ENCODE measurements at places on chromosomes 3 and 15.

DNA sequence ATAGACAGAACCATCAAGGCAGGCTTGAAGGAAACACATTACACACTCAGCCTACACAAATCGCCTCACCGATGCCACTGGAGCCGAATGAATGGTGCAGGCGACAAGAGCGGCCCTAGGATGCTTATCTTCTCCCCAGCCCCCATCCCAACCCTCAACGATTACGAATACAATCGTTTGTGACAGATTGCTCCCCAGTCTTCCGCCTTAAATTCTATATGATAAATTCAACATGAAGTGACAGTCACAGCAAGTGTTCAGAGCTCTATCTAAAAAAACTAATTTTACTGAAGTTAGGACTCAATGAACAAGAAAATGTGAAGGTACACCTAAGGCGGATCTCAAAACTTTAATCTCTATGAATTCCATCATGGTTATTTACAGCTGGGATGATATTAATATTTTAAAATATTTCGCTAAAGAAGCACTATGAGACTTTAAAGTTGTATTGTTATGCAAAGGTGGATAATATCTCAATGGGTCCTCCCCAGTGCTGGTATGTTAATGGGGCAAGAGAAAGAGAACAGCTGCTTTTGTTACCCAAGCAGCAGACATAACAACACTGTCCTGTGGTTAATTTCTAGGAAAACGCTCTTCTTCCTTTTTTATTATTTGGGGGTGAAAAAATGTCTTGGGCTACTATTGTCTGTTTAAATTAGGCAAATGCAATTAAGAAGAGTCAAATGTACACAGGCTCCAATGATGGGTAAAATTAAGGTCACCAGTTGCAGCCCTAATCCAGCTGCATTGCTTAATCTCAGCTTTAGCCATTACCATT lies 147.6 kb upstream of the NR2F2 start:
- DNase-seq = no peak

DNA sequence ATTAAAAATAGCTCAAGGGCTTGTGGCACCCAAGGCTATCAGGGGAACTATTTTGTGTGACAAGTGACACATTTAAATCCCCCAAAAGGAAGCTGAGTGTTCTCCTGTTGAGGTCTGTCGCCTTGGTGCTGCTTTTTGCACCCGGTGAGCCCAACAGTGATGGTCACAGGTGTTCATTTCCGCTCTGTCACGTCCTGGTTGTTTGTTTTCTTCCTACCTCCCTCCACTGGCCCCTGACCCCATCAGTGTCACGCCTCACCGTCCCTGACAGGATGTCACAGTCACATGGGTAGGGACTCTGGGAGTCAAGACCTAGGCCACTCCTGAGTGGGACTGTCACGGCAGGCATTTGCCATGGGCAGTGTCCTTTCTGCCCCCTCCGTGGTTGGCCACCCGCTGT lies 11.2 kb downstream of the SLCO3A1 start:
- peak; percentile 66 for DNase-seq

DNA sequence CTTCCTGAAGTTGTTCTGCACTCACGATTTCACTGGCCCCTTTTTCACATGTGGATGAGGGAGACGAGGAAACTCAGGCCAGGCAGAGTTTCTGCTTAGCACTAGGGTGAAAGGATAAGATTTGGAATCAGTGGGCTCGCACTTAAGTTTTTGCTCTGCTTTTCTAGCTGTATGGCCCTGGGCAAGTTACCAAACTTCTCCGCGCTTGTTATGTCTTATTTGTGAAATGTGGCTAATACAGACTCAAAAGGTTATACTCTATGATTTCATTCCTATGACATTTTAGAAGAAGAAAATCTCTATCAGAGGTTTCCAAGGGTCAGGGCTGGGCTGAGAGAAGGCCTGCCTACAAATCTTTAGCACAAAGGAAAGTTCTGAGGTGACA lies 191.9 kb upstream of the LRIG1 start:
- DNase-seq = no peak

DNA sequence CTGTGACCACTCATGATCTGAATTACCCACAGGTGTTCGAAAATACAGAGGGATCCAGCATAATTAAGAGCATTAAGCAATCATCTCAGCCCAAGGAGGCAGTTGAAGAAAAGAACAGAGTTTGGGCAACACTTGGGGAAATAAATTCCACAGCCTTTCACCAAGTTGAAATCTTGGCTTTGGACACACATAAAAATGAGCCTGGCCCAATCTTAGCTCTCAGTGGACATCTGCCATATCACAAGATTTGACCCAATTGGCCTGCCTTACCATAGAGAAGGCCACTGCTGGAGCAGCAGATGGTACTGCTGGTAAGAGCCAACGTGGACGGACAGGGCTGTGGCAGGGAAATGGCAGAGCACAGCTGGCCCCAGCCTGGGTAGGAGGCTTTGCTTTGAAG lies 13.0 kb downstream of the FOXP1 start:
- no peak for DNase-seq

- peak; percentile 43 for DNase-seq
These were observed 32.2 kb downstream of the SSR3 start for GRCh38 chr3:156522673-156523072.

- no peak for DNase-seq
These were observed 158.7 kb upstream of the NANOGP8 start for GRCh38 chr15:35243758-35244157.

- DNase-seq = no peak
These were observed 11.0 kb upstream of the PLXNA1 start for GRCh38 chr3:126971891-126972351.

GRCh38 chr15:63509955-63510940 lies 5.9 kb downstream of the USP3 start:
- no peak for DNase-seq

DNA sequence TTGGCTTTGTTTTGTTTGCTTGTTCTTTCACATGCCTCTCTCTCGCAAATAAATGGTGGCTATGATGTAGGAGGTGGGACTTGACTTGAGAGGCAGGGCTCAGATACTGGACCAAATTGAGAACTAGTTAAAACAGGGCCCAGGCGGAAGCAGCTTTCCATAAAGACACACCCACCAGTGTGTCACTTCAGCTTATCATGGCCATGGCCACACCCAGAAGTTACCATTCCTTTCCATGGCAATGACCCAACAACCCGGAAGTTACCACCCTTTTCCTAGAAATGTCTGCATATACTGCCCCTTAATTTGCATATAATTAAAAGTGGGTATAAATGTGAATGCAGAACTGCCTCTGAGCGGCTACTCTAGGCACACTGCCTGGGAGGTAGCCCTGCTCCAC lies 62.6 kb upstream of the CNTN4 start:
- no peak for DNase-seq

DNA sequence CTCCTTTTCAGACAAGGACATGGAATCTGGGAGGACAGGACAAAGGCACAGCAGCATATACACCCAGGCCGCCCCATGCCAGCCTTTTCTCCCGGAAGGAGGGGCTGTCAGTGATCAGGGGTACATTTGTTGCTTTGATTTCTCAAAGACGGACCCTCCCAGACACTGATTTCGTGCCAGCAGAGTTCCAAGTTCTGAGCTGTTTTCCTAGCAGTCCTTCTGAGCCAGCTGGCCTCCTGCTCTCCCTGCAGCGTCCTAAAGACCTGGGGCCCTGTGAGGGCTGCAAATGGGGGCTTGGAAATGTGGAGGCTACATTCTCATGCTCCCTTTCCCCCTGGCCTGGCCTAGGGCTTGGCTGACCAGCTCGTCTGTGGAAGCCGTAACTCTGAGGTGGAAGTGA lies 22.3 kb downstream of the CTSH start:
- DNase-seq = no peak

GRCh38 chr3:136995652-136996051 lies 37.9 kb downstream of the IL20RB start:
- DNase-seq = no peak

DNA sequence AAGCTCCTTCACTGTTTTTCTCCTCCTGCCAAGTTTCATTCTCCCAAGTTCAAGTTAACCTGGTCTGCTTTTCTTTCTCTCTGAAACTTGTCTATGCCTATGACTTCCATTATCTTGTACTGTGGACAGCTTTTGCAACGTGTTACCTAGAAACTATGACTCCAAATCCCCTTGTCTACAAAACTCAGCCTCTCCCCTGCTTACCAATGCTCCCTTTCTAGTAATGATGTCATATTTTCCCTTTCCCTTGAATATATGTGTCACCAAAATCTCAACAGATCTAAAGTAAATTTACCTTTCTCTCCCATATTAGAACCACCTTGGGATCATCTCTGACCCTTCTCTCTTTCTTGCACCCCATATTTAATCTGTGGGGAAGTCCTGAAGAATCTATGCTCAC lies 10.5 kb upstream of the ABHD2 start:
- no peak for DNase-seq

- no peak for DNase-seq
These were observed 93.4 kb downstream of the TPRA1 start for GRCh38 chr3:127497166-127497565.

GRCh38 chr3:24680214-24680967 lies 185.7 kb upstream of the THRB start:
- DNase-seq = peak; percentile 28

DNA sequence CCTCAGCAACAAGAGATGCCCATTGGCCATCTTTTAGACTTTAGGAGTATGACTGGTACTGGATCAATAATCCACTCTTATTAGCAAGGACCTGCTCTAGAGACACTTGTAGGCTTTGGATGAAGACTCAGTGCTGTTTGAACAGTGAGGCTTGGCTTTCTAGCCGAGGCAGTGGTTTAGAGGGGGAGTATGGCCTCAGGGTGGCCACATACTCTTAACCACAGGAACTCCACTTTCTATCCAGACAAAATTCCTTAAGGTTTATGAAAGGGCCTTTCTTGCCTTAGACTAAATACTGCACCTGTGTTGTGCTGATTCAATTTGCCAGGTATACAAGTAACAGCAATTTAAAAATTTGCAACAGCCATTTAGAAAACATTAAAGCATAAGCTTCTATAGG lies 1046.3 kb downstream of the DIPK2A start:
- no peak for DNase-seq

DNA sequence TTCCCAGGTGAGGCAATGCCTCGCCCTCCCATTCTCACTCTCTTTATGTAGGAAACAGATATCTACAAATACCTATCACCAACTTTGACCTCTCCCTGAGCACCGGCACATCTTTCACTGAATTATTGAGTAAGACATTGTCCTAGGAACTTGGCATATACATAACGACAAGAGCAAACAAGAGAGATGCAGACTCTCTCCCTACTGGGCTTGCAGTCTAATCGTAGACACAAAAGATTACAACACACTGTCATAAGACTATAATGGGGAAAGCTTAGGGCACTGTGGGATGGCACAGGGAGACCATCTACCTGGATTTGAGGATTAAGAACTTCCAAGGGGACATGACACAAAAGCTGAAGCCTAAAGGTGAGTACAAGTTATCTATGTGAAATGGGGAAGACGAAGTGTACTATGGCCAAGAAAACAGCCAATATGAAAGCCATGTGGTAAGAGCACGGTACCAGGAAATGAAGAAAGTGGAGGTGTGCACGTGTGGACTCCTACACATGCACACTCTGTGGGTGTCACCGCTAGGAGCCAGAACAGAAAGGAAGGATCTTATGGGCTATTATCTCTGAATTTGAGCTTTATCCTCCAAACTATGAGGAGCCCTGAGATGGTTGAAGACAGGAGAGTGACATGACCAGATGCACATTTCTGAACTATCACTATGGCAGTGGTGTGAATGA lies 218.8 kb upstream of the STRIT1 start:
- DNase-seq = no peak

Data from NCI-H1417 (cell line).